ENCODE measurements at places on chromosomes 2 and 18.

DNA sequence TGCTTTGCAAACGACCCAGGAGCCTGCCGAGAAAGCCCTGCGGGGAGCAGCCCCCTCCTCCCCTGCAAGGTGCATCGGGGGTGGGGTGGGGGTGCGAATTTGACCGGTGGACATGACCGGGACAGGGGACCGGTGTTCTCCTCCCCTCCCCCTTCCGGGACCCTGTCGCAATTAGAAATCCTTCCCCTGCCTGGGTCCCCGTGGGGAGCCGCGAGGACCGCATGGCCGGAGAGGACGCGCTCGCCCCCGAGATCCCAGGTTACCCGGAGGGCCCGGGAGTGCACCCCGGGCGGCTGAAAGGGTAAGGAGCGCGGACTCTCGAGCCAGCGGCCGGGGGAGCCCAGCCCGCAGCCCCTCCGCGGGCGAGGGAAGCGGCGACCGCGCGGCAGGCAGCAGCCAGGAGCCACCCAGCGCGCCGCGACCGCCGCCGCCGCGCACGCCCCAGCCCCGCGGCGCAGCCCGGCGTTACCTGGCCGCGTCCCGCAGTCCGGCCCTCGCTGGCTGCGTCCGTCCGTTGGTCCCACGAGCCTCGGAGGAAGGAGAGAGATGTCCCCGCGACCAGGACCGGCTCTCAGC is 482 bp downstream of the DLGAP1 start:
- DNase-seq: no peak

DNA sequence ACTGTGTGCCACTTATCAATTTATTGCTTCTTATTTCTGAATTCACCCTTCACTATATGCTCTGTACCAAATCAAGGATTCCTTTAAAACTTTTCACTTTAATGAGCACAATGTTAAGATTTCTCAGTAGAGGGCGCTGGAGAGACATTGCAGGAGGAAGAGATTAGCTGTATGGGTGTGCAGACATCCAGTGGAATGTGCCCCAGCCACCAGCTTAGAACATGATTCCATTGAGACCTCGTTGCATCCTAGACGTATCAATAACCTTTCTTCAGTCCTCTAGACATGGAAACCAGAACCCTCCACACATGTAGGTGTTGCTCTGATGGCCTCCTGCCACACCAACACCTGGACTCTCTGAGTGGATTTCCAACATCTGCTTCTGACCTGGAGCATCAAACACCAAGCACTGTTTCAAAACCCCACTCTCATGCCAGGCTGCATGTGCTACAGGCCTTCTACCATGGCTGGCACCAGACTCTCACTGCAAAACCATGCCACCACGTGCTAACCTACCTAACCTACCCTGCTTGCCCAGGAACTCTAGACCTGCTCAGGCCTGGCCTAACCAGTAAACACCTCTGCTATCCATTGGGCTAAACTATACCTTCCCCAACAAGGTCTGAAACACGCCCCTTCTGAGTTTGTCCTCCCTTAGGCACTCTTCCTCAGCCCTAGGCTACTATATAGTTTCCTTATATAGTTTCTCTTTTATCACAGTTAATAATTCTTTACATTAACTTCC is 633.2 kb upstream of the PKDCC start:
- DNase-seq: no peak

- DNase-seq: no peak
Observed at GRCh38 chr2:50749216-50749615, 282.7 kb downstream of the NRXN1 start.

DNA sequence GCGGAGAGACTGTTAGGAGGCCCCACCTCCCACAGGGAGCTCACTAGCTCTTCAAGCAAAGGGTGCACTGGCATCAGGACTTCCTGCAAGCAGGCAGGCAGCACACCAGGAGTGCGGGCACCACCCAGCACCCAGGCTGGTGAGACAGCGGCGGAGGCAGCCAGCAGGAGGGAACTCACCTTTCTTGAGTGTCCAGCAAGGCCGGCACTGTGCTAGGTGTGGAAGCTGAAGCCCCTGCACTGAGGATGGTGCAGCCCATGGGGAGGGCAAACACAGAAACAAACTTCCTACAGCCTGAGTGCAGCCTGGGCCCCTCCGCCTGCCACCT is 100.7 kb upstream of the ID2 start:
- DNase-seq: no peak

DNA sequence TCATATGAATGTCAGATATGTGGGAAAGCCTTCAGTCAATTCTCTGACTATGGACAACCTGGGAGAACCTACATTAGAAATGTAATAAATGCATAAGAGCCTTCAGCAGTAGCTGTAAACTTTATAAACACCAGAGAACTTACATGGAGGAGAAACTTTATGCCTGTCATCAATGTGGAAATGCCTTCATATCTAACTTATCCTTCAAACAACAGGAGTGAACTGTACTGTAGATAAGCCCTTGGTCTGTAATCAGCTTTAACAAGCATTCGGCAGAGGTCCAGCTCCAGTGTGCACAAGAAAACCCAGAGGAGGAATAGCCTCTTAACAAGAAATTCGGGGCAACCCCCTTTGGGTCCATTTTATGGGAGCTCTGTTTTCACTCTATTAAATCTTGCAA is 14.8 kb upstream of the UXS1 start:
- no peak for DNase-seq
